ENCODE measurements at places on chromosomes 11 and 22.

DNA sequence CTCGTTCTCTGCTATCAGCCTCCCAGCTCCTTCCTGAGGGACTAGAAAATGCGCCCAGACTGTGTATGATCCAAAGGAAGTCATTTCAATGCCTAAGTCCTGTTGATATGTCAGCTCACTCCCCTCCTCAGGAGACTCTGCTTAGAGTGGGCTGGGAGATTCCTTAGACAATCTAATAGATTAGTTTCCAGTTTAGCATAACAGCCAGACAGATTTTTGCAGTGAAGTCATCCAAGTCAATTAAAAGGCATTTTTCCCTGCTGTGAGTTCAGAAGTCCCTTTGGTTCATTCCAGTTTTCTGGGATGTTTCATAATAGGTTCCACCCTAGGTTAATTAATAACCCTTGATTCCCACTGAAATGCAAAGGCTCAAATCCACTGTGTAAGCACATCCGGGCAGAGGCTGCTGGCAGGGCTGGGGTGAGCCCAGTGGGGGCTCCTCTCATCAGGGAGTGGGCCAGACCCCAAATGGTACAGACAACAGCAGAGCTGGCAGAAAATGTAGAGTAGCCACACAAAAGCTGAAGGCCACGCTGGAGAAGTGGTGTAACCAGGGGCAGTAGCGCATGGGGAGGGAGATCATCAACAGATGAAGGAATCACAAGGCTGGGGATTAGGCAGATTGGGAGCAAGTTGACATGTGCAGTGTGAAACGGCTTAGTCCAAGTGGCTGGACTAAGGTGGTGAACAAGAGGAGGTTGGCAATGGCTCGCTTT is 90.6 kb downstream of the SYN3 start:
- DNase-seq = no peak

DNA sequence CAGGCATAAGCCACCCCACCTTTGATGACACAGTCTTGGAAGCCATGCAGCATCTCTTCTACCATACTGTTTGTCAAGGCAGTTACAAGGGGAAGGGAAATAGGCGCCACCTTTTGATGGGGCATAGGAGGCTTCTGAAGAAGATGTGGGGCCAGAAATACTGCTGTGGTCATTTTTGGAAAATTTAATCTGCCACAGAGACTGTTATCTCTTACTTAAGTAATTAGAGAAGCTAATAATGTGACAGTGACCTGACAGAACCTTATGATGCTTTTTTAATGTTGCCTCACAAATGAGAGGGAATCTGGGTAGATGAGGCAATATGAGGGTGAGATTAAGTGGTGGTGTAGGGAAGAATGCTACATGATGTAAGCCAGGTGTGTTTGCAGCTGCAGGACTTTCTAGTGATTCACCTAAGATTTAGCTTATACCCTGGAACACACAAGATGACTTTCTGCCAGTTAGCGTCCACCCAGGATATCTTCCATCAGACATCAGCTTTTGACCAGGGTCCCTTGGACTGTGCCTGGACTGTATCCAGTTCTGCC is 34.3 kb upstream of the ADORA2A start:
- no peak for DNase-seq

DNA sequence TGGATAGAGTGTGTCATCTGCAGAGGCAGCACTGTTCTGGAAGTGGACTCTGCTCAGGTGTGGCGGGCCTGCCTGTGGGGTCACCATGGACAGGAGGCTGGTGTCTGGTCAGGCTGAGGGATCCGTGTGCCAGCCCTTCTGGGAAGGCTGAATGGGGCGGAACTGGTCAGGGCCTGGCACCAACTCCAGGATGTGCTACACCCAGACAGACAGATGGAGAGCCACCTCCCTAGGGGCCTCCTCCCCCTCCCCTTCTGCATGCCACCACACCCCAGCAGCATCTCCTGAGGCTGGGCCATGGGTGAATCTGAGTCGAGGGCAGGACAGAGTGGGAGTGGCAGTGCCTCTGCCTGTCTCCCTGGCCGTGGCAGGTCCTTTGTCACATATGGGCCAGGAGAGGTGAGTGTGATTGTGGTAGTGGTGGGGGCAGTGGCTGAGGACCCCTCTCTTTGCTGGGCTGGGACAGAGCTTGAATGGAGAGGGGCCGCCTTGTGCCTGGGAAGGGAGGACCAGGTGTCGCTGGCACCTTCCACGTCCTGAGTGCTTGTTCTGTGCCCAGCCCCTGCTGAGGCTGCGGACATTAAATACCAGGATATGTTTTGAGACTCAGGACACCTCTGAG is 29.1 kb downstream of the ST3GAL4 start:
- DNase-seq = no peak

GRCh38 chr11:88813233-88813915 is 252.4 kb downstream of the GRM5 start:
- DNase-seq = no peak

DNA sequence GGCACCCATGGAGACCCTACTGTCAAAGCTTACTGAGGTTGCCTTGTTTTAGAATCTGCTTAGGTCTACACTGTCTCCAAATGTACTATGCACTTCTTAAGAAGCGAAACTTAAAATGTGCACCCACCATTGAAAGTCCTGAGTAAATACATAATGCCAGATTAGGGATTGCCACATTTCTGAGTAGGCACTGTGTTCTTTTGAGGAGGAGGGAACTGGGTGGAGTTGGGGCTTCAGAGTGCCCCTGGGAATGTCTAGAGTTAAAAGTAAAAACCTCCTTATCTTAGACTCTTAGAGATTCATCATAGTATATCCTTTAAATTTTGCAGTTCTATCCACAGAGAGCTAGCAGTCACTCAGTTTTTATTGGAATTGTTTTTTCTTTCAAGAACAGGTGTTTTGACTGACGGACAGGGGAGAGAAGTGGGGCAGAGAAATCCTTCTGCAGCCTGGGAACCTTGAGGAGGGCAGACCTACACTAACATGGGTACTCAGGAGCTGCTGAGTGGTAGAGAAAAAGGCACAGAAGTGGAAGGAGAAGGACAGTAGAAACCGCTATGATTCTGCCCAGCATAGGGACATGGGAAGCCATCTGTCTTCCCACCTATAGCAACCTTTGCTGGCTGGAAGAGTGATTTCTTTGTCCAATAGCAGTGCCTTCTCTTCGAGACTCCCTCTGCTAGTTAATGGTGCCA is 33.4 kb upstream of the MICAL2 start:
- DNase-seq = no peak

DNA sequence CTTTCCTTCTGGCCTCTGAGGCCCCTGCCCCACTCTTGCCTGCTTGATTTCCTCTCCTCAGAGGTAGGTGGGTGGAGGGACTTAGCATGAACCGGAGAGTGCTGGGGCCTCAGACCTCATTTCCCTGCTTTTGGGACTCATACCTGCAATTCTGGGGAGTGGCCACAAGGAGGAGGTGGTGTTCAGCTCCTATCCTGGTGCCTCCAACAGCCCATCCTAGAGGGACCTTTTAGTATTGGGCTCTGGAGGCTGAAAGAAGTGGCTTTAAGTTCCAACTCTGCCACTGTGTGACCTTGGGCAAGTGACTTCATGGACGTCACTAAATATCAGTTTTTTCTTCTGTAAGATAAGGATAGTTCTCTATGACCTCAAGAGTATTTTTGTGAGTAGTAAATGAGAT is 98.6 kb downstream of the KIAA1671 start:
- no peak for DNase-seq

- no peak for DNase-seq
Measured at GRCh38 chr11:67436459-67437081, 912 bp downstream of the PTPRCAP start.

- no peak for DNase-seq
Measured at GRCh38 chr11:132853886-132854285, 678.4 kb downstream of the OPCML start.

- peak; percentile 69 for DNase-seq
Measured at GRCh38 chr11:117828611-117829368, 4.2 kb upstream of the FXYD2 start.

DNA sequence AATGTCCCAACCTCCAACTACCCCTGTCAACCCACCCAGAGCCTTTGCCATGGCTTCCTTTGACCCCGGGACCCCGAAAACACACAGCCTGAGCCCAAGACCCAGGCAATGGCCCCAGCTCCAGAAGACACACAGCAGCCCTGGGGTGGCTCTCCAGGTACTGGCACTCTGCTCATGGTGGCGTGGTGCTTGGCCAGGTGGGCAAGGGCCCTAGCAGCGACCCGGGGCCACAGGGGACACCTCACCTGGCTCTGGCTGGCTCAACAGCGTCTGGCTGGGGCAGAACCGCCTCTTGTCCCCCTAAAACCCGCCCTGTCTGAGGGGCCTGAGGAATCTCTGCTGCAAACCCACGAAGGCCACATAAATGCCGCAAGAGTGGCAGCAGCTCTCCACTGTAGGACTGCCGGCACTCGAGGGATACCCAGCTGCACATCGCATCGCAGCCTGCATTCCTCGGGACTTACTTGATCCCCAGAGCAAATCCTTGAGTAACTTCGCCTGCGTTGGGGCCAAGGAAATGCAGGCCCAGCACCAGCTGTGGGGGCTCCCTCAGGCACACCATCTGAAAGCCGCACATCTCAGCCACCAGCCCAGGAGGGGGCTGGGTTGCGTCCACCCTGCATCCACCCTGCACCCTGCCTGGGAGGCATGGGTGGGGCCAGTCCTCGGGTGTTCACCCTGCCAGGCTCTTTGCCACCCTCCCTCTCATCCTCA is 23.1 kb upstream of the GNB1L start:
- DNase-seq = no peak

DNA sequence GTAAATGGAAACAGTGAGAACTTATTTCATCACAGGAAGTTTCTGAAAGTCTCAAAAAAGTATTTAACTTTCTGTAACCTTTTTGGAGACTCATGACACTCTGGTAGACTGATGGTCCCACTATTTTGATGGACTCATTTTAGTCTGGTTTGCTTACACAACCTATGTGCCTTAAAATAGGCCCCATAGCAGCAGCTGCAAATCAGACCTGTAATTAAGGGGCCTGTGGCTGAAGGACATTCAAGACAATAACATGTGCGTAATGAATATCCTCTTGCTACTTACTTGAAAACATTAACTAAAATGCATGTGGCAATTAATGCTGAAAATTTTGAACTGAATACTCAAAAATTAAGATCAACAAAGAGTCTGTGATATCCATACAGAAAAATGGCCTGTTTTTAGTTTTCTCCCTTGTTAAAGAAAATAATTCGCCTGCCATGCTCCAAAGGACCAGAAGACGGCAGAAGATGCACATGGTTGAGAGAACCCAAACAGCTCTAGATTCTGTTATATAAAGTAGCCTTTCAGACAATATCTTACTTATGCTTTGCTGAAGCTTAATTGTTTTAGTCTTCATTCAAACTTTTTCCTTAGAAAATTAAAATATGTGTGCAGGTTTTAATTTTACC is 568.5 kb downstream of the KCNA4 start:
- DNase-seq = no peak

- DNase-seq = peak; percentile 59
Measured at GRCh38 chr11:87038235-87038977, 672 bp downstream of the TMEM135 start.

DNA sequence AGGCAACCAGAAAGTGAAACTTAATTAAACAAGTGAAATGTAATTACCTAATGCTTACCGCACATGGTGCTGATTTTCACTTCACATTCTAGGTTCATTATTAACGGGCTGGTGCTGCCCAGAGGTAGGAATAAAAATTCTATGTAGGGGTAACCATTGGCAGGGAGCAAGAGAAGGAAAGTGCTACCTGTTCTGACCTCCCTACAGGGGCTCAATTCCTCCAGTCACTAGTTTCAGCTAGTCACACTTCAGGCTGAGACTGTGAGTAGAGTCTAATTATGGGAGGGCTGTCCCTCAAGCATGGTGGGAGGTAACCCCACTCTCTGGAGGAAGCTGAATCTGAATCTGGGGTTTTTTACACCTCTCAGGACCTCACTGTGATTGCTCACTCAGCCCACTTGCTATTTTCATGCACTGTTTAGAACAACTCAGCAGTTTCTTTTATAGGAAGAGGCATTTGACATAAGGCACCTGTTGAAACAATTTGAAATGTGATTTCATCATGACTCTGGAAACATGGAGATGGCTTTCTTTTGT is 75.4 kb downstream of the MAML2 start:
- peak; percentile 69 for DNase-seq

GRCh38 chr11:94583866-94584500 is 16.8 kb downstream of the PIWIL4 start:
- DNase-seq = peak; percentile 86

DNA sequence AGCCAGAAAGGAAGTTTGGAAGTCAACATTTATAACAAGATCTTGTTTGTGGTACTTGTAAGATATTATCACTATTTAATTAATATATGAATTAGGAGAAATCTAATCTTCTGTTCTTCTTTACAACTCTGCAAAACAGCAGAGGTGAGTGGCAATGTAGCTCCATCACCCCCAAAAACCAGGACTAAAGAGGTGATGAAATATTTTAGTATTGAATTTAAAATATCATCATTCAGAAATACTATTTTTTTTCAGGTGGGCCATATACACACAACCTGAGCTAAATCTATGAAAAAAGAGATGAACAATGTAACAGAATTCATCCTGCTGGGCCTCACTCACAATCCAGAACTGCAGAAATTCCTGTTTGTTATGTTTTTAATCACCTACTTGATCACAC is at the start of gene OR4C45:
TSS of gene OR4C45 (plus strand) at position 301 of the 400 bp plus-strand sequence.
- DNase-seq = no peak

DNA sequence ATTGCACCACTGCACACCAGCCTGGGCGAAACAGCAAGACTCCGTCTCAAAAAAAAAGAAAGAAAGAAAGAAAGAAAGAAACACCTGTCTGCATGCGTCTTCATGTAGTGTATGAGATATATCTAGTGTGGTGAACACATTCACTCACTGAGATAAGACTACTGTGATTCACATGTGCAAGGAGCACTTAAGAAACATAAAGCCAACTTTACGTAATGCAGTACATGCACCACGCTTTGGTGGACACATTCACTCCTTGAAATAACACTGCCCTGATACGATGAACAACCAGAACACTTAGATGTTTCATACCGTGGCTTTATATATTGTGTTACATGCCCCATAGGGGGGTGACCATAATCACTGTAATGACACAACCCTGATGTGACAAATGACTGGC is 96.0 kb downstream of the MICAL3 start:
- no peak for DNase-seq

DNA sequence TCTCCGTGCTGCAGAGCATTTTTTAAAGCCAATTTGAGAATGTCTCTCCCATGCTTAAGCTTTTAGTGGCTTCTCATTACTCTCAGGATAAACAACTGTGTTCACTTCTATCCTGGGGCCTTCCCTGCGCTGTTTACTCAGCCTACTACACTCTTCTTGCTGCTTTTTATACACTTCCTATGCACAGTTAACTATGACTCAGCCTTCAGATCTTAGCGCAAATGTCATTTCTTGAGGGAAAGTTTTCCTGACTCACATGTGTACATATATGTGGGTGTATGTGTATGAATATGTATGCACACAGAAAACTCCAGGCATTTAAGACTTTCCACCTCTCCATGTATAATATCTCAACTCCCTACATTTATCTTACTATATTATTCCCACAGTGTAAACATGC is 9.8 kb downstream of the THAP12 start:
- peak; percentile 61 for DNase-seq

Measured in suppressor macrophage (primary cell).